Immature natural killer cell (primary cell): ENCODE measurements at places on chromosomes 6 and 20. TPM values are rescaled to one million over a fixed set of nuclear protein-coding genes. Genes with fewer than 3 reads are reported as not detected.

DNA sequence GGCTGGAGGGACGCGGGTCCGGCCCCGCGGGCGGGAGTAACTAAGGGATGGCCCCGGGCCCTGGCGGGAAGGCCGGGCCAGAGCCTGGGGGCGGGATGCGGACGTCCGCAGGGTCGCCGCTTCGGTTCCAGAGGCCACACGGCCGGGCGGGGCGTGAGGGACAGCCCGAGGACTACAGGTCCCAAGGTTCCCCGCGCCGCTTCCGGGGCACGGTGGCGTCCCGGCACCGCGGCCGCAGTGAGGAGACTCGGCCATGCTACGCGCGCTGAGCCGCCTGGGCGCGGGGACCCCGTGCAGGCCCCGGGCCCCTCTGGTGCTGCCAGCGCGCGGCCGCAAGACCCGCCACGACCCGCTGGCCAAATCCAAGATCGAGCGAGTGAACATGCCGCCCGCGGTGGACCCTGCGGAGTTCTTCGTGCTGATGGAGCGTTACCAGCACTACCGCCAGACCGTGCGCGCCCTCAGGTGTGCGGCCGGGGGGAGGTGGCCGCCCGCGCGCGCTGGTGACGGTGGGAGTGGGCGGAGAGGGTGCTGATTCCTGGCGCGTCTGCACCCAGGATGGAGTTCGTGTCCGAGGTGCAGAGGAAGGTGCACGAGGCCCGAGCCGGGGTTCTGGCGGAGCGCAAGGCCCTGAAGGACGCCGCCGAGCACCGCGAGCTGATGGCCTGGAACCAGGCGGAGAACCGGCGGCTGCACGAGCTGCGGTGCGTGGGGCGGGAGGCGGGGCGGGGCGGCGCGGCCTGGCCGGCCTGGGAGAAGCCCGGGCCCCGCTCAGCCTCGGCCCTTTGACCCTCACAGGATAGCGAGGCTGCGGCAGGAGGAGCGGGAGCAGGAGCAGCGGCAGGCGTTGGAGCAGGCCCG is at the start of gene MRPS26:
Gene MRPS26, plus strand, starts transcription at position 237 of the 861 bp plus-strand sequence. Its CDS starts 17 bp downstream, at position 254.
- peak within 1 kb of the TSS; percentile 84 for H3K27ac ChIP-seq
- peak; percentile 76 for DNase-seq
- no peaks in the 10 kb centered on the region for H3K36me3 ChIP-seq
- peak within 1 kb of the TSS; percentile 85 for H3K4me3 ChIP-seq

DNA sequence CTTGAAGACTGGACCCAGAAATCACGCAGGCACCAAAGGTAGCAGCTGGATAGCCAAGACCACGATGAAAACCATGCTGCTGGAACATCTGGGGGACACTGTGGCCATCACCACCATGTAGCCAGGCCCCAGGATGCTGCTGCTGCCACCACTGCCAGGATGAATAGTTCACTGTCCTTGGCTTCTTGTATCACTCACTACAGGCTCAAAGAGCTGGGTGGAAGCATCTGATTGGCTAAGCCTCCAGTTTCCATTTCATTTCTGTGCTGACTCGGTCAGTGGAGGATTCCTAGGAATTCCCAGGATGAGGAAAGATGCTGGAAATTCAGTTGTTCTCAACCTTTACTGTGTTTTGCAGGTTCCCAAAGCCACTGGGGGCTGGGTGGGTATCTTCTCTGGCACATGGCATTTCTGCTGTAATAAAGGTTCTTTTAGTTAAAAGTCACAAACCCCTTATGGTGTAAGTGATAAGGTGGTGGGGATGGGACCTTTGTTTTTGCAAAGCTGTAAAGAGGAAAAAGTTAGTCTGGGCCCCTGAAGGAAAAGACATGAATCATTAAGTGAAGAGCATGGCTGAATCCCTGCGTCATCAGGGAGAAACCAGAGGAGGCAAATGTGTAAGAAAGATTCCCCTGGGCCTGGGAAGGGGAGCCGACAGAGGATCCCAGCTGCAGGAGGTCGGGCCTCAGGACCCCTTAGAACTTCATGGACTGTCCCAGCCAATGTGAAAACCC is 75.6 kb upstream of the RNF24 start:
- H3K36me3 ChIP-seq = no peaks in the 10 kb centered on the region
- H3K4me1 ChIP-seq = no peaks in the 10 kb centered on the region
- H3K27me3 ChIP-seq = peaks cover 2% of the 10 kb centered on the region
- no peak overlapping the region for H3K27ac ChIP-seq

GRCh38 chr6:89602166-89602565 is 36.4 kb downstream of the LYRM2 start:
- no peak overlapping the region for H3K27ac ChIP-seq
- H3K36me3 ChIP-seq = no peaks in the 10 kb centered on the region
- H3K27me3 ChIP-seq = no peaks in the 10 kb centered on the region
- no peaks in the 10 kb centered on the region for H3K4me1 ChIP-seq
- DNase-seq = no peak
- H3K4me3 ChIP-seq = no peak overlapping the region

DNA sequence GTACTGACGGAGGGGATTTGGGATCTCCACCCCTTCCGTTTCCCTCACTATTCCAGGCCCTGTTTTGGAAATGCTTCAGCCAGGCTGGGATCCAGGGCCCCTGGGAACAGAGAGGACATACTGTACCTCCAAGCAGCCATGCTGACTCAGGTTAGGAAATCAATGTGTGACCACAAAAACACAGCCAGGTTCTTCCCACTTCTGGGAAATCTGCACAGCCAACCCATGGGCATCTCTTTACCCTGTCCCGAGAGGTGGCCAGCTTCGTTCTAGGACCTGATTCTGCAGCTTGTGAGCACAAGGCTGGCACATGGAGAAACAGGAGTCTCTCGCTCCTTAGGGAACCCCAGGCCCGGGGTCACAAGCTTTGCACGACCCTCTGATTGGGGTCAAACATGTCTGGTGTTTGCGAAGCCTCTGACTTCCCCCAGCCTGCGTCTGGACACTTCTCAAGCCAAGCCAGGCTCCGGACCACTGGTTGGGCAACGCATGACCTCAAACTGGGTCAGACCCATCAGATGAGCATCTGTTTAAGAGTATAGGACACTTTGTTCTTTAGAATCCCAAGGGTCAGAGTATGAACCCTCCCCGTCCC is 8.3 kb upstream of the TTPAL start:
- H3K27me3 ChIP-seq = peaks cover 8% of the 10 kb centered on the region
- no peaks in the 10 kb centered on the region for H3K36me3 ChIP-seq
- no peak overlapping the region for H3K4me3 ChIP-seq
- no peak overlapping the region for H3K27ac ChIP-seq

GRCh38 chr6:16369989-16370388 is 131.6 kb downstream of the GMPR start:
- H3K4me1 ChIP-seq = no peaks in the 10 kb centered on the region
- H3K27me3 ChIP-seq = peaks cover 4% of the 10 kb centered on the region
- H3K27ac ChIP-seq = no peak overlapping the region

DNA sequence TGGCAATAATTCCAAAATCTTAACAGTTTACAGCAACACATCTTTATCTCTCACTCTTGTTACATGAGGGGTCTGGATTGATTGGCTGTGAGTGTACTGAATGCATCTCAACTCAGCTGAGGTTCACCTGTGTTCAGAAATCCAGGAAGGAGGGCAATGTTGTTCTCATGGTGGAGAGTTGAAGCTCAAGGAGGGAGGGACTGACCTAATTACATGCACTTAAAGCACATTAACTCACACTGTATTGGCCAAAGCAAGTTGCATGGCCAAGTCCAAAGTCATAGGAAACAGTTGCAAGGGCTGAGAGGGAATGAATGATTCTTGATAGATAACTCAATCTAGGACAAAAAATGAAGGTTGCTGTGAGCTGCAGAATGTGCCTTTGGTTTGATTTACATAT is 102.2 kb downstream of the DOK5 start:
- no peak for DNase-seq
- H3K4me3 ChIP-seq = no peak overlapping the region
- H3K27ac ChIP-seq = no peak overlapping the region
- no peaks in the 10 kb centered on the region for H3K4me1 ChIP-seq
- no peaks in the 10 kb centered on the region for H3K36me3 ChIP-seq

GRCh38 chr6:28141500-28142329 is at the start of gene ZKSCAN8:
Gene ZKSCAN8, plus strand, starts transcription at chr6:28141883. Its CDS starts 6,525 bp downstream, at chr6:28148408.
- peaks cover 56% of the 10 kb centered on the region for H3K4me1 ChIP-seq
- H3K27ac ChIP-seq = peak within 1 kb of the TSS; percentile 94
- H3K4me3 ChIP-seq = peak within 1 kb of the TSS; percentile 99
- peaks cover 11% of the 10 kb centered on the region for H3K27me3 ChIP-seq
- peak; percentile 81 for DNase-seq

TRDN gene
- not detected for polyA plus RNA-seq

TSBP1 gene
- not detected for polyA plus RNA-seq

DEFB124 gene
- polyA plus RNA-seq = not detected

SUMO4 gene
- polyA plus RNA-seq = not detected

EDN3 gene
- not detected for polyA plus RNA-seq

TRIM10 gene
- not detected for polyA plus RNA-seq

ARMC2 gene
- polyA plus RNA-seq = 4.0 TPM
